ENCODE measurements at places on chromosomes 7 and 10.
A peak's percentile ranks its signal among the peaks of the same experiment; 100 is the strongest.

GRCh38 chr7:28081016-28081415 is 99.6 kb downstream of the JAZF1 start:
- no peak for DNase-seq

- no peak for DNase-seq
Observed at GRCh38 chr10:28858646-28859045, 181.3 kb downstream of the BAMBI start.

- DNase-seq, result no peak
Observed at GRCh38 chr10:63464402-63465292, 1.1 kb downstream of the JMJD1C start.

DNA sequence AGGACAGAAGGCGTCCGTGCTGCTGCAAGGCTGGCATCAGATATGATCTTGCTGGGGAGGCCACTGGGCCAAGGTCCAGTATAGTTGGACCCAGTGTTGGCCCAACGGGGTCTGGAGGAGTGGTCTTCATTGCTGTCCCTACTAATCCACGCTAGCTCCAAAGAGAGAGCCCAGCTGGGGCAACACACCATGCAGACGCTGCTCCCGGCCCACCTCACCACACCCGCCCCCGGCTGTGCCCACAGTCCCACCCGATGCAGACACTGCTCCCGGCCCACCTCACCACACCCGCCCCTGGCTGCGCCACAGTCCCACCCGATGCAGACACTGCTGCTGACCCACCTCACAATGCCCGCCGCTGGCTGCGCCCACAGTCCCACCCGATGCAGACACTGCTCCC is 121.5 kb downstream of the VIPR2 start:
- DNase-seq, result no peak

DNA sequence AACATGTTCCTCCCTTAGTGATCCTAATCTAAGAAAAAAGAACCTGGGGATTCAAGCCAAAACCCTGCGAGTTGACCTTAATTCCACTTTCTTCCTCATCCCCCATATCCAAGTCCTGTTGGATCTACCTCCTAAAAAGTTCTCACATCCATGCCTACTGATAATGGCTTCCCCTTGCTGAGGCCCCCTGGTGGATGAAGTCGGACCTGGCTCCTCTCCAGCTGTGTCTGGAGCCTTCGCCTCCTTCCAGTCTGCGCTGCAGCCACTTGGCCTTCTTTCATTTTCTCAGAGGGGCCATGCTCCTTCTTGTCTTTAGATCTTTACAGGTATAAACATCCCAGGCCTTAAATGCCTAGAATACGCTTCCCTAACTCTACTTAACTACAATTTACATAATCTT is 8.1 kb downstream of the PDE1C start:
- DNase-seq, result peak; percentile 35

- DNase-seq, result no peak
Observed at GRCh38 chr10:123934846-123935245, 43.2 kb upstream of the CPXM2 start.

DNA sequence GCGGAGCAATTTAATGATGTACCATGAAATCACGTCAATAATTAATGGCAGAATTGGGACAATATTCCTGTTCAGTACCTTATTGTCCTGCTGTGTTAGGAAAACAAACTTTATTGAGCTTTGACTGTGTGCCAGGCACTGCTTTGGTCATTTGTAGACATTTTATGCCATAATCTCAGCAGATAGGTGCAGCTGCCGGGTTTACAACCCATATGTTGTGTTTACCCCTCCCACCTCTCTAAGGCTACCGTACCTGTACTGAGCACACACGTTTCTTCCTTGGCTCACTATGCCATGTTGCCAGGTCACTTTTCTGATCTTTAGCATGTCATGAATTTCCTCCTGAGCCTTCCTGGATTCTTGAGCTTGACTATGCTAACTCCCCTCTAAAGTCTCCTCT is 422.2 kb downstream of the PHTF2 start:
- no peak for DNase-seq

- DNase-seq, result no peak
Observed at GRCh38 chr7:45212606-45213005, 55.0 kb downstream of the RAMP3 start.

- DNase-seq, result no peak
Observed at GRCh38 chr10:96216775-96217174, 54.6 kb downstream of the BLNK start.

DNA sequence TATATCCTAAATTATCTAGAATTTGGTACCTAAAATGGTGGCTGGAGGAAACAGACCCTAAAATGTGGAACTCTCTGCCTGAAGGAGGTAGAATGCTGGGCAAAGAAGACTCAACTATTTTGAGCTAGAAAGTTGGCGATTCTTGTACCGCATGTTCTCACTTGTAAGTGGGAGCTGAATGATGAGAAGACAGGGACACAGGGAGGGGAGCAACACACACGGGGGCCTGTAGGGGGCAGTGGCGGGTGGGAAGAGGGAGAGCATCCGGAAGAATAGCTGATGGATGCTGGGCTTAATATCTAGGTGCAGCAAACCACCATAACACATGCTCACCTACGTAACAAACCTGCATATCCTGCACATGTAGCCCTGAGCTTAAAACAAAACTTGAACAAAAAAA is 250.6 kb downstream of the CALN1 start:
- DNase-seq, result no peak

DNA sequence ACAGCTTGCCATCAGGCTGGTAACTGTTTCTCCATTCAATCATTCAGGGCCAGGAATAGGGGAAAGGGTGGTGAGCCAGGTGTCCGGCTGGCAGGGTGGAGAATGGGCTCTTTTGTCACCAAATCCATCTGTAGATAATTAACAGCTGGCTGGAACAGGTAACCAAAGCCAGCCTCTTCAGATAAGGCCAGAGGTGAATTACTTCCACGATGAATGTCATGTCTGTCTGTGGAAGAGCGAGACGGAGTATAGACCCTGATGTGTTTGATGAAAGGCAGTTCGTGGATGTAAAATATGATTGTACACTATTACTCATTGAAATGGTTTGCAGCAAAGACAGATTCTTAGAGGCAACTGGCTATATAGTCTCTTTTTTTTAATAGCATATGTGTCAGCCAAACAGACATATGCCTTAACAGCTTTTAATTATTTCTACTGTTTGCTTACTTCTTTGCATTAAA is 149.8 kb downstream of the KLF6 start:
- no peak for DNase-seq

DNA sequence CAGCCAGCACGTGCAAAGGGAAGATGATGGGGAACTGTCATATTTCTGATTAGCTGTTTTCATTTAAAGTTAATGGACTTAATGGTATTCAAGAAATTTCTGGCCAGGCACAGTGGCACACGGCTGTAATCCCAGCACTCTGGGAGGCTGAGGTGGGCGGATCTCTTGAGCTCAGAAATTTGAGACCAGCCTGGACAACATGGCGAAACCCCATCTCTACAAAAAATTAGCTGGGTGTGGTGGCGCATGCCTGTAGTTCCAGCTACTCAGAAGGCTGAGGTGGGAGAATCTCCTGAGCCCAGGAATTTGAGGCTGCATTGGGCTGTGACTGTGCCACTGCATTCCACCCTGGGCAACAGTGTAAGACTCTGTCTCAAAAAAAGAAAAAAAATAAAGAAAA is 18.7 kb downstream of the STN1 start:
- DNase-seq, result no peak

DNA sequence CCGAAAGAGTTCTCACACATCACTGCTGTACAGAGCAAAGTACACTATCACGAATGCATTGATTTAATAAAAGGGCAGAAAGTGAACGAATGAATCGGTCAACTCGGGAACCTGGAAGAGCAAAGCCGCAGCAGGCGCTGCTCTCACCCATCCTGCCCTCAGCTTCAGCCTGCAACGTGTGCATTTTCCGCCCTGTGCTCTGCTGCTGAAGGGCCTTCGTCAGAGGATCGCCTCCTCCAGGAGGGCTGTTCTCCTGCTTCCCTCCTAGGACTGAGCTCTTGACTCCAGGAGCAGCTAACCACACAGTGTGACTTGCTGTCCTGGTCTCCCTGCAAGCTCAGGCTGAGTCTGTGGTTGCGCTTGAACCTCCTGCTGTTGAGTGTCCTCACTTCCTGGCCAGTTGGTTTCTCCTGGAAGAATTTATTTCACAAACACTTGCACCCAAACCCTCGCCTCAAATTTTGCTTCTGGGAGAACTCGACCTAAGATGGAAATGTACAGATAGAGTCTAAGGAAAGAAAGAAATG is 473.0 kb upstream of the KLF6 start:
- no peak for DNase-seq

DNA sequence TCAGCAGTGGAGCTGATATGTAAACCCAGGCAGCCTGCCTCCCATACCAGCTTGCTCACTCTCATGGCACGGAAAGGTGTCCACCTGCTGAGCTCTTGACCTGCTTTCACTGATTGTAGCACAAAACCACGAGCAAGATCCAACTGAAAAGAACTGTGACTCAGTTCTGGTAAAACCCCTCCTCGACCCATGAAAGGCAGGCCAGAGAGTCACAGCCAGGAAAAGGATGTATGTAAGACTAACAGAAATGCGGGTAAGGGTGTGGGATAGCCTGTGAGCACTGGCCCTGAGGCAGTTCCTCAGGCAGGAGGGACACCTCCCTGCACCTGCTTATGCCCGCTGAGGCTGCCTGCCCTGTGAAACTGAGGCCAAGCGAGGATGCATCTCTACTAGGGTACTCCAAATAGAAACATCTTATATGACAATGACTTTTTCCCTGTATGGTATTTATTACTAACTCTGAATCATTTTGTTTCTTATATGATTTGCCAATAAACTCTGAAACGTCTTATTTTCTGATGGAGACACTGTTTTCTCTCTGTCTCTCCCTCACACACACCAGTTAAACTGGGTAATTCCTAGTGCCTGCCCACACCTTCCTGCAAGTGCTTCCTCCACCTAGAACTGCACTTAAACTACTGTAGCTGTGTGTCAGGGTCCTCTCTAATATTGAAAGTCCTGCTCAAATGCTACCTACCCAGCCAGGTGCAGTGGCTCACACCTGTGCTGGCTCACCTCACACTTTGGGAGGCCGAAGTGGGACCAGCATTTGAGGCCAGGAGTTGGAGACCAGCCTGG is 73.3 kb upstream of the GHITM start:
- DNase-seq, result no peak

GRCh38 chr7:37943905-37944736 is 23.7 kb downstream of the EPDR1 start:
- peak; percentile 13 for DNase-seq

- peak; percentile 84 for DNase-seq
Observed at GRCh38 chr10:25226775-25227682, 52.2 kb downstream of the GPR158 start.
